ENCODE measurements at places on chromosomes 5 and 9. TPM values are rescaled to one million over a fixed set of nuclear protein-coding genes. Genes with fewer than 3 reads are reported as not detected.

- DNase-seq: no peak
Measured at GRCh38 chr5:132830436-132831094, at the start of gene SHROOM1. SHROOM1 (minus strand) TSS chr5:132830647; CDS start chr5:132826140, 4,507 bp downstream.

- no peak for DNase-seq
Measured at GRCh38 chr5:45288746-45289145, 407.4 kb downstream of the HCN1 start.

- DNase-seq: no peak
Measured at GRCh38 chr9:86168256-86168655, 68.9 kb upstream of the GOLM1 start.

GRCh38 chr9:105233873-105234272 is 10.6 kb upstream of the SLC44A1 start:
- no peak for DNase-seq

DNA sequence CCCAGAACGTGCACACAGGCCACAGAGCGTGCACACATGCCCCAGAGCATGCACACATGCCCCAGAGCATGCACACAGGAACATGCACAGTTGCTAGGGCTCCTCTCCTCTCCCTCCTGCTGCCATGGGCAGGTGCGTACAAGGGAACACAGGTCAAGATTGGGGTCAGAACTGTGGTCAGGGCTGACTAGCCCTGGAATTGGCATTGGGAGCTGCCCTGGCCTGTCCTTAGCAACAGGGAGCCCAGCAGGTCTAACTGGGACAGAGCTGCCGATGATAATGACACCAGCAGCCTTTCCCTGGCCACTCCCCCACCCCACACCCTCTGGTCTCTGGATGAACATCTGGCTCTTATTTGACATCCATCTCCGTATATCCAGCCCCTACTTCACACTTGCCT is 8.0 kb downstream of the PCDH1 start:
- no peak for DNase-seq

DNA sequence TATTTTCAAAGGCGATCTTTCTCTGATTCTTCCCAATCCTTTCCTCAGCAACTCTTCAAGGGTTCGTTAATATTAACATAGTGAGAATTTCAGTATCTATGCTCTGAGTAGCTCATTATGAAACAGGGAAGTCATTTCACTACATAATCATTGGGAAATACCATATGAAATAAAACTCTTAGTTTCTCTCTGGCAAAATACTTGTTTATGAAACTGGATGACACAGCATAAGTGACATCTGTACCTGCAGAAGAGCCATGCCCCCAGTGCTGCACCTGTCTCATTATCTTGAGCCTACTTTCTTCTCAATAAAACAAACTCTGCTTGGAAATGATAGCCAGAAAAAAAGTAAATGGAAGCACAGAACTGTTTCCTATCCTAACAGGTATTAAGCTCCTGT is 33.8 kb upstream of the OTULIN start:
- DNase-seq: no peak

DNA sequence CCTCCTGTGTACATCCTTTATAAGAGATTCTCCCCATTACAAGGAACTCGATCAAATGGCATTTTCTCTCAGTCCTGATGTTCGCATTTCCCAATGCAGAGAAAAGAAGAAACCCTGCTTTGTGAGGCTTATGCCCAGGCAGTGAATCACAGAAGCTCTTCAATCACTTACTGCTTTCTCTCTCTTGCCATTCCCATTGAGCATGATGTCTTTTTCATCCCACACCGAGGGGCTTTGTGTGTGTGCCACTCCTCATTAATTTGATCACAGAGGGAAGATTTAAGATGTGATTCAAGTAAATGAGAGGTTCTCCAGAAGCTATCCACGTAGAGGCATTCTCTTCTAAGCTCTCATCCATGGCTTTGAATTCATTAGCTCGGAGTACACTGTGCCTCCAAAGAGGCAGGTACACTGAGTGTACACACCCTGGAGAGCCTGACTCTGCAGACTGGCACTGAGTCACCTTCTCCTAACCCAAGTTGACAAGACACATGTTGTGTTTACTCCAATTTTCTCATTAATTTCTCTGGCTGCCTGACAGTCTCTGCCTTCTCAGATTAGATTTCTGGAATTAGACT is 45.4 kb downstream of the MFAP3 start:
- no peak for DNase-seq

DNA sequence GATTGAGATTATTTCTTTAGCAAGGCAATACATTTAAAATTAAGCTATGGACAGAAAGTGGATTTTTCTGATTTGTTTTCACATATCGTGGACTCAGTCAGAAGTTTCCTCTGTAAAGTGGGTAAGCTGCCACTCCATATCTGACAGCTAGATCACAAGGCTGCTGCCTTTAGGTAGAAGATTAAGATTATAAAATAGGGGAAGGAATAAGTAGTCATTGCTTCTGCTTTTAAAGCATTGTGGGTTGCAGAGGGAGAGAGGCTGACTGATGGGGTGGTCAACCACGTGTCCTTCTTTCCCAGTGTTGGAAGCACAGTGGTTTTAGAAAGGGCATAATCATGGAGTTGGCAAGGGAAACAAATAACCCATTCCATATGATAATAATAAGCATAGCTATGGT is 74.3 kb upstream of the MOCS2 start:
- no peak for DNase-seq

GRCh38 chr5:35852084-35852734 is 4.5 kb upstream of the IL7R start:
- peak; percentile 83 for DNase-seq

The GABBR2 gene
- total RNA-seq: not detected

The TARS1 gene
- 195 TPM for total RNA-seq

The MARVELD2 gene
- total RNA-seq: 0.39 TPM

The HTR4 gene
- not detected for total RNA-seq
